Memory B cell (primary cell): ENCODE measurements at places on chromosomes 2 and 18.

- peaks cover 33% of the 10 kb centered on the region for H3K36me3 ChIP-seq
- no peak overlapping the region for H3K4me3 ChIP-seq
- H3K27ac ChIP-seq: peak overlapping the region; percentile 63
- no peaks in the 10 kb centered on the region for H3K27me3 ChIP-seq
- no peak for DNase-seq
- no peaks in the 10 kb centered on the region for H3K4me1 ChIP-seq
Observed at GRCh38 chr2:171057575-171057974, 103.1 kb downstream of the TLK1 start.

DNA sequence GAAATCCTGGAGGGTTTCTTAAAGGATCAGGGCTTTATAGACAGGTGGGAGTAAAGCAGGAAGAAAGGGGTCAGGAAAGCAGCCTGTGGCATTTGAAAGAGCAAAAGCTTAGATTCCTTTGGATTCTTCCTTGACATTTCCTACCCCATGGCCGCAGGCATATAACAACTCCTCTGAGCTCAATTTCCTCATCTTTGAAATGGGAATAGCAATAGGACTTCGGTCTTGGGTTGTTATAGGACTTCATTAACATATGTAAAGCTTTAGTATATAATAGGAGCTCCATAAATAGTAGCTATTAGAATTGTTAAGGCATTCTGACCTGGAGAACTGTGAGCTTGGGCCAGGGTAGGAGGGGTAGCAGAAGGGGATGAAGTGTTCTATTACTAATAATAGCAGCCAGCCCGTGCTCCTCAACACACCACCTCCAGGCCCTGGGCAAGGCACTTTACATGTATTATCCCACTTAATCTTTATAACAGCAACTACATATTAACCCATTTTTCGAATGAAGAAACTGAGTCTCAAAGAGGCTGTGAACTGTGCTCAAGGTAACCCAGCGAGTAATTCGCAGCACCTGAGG is 10.6 kb downstream of the ZFP36L2 start:
- peaks cover 3% of the 10 kb centered on the region for H3K36me3 ChIP-seq
- H3K4me1 ChIP-seq: peaks cover 27% of the 10 kb centered on the region
- H3K4me3 ChIP-seq: no peak overlapping the region
- DNase-seq: no peak
- no peak overlapping the region for H3K27ac ChIP-seq
- H3K27me3 ChIP-seq: no peaks in the 10 kb centered on the region

- no peaks in the 10 kb centered on the region for H3K27me3 ChIP-seq
- no peak for DNase-seq
- H3K36me3 ChIP-seq: no peaks in the 10 kb centered on the region
- peaks cover 20% of the 10 kb centered on the region for H3K4me1 ChIP-seq
Observed at GRCh38 chr18:58527285-58527951, 101.5 kb downstream of the ALPK2 start.

DNA sequence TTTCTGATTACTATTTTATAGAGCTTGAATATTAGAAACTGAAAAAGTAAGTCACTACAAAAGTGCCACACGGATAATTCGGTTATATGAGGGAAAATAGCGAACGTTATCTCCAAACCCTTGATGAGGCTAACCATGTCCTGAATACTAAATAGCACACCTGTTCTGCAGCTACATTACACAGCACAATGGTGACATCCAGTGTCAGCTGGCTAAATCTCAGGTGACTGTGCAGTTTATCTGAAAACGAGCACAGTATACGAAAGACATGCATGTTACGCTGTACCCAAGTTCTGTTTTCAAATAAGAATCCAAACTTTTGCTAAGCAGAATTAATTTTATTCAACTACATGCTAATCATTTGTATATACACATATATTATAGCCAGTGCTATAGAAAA is 9.0 kb downstream of the CCDC68 start:
- no peak for DNase-seq
- no peaks in the 10 kb centered on the region for H3K36me3 ChIP-seq
- H3K27me3 ChIP-seq: peaks cover 2% of the 10 kb centered on the region
- H3K4me3 ChIP-seq: no peak overlapping the region
- H3K4me1 ChIP-seq: peaks cover 9% of the 10 kb centered on the region
- H3K27ac ChIP-seq: no peak overlapping the region

- no peaks in the 10 kb centered on the region for H3K4me1 ChIP-seq
- no peak for DNase-seq
- H3K36me3 ChIP-seq: no peaks in the 10 kb centered on the region
- H3K27me3 ChIP-seq: peaks cover 5% of the 10 kb centered on the region
- H3K4me3 ChIP-seq: no peak overlapping the region
Observed at GRCh38 chr2:33090553-33091134, 143.9 kb downstream of the LTBP1 start.

DNA sequence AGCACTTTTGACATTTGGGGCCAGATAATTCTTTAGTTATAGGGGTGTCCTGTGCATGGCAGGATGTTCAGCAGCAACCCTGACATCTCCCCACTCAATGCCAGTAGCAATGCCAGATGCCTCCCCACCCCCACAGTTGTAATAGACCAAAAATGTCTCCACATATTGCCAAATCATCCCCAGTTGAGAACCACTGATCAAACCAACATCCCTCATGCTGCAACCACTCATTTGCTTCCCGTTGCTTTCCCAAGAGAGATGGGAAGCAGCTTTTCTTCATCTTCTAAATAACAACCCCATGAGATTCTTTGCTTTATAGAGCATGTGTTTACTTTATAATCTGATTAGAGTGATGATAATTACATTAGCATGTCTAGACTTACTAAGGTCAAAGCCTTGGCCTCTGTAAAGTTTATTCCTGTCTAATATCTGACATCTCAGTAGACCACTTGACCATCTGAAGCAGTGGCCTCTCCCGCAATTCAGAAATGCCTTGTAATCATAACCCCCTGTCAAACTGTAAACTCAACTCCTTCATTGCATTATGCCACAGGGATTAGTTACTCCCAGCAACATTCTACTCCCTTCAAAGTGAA is 28.7 kb upstream of the C1D start:
- no peaks in the 10 kb centered on the region for H3K27me3 ChIP-seq
- H3K27ac ChIP-seq: no peak overlapping the region
- no peak for DNase-seq
- H3K4me3 ChIP-seq: no peak overlapping the region
- H3K36me3 ChIP-seq: no peaks in the 10 kb centered on the region

GRCh38 chr2:132953771-132954170 is 283.8 kb upstream of the LYPD1 start:
- no peak for DNase-seq
- H3K4me1 ChIP-seq: peaks cover 9% of the 10 kb centered on the region
- H3K36me3 ChIP-seq: no peaks in the 10 kb centered on the region
- no peaks in the 10 kb centered on the region for H3K27me3 ChIP-seq
- no peak overlapping the region for H3K27ac ChIP-seq

DNA sequence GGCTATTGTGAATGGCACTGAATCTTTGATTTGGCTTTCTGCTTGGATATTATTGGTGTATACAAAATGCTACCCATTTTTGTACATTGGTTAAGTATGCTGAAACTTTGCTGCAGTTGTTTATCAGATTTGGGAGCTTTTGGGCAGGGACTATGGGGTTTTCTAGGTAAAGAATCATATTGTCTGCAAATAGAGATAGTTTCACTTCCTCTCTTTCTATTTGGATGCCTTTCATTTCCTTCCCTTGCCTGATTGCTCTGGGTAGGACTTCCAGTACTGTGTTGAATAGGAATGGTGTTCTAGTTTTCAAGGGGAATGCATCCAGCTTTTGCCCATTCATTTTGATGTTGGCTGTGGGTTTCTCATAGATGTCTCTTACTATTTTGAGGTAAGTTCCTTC is 489.1 kb upstream of the LRATD1 start:
- no peaks in the 10 kb centered on the region for H3K27me3 ChIP-seq
- no peak overlapping the region for H3K27ac ChIP-seq
- DNase-seq: no peak
- no peaks in the 10 kb centered on the region for H3K4me1 ChIP-seq

- no peak for DNase-seq
- no peak overlapping the region for H3K4me3 ChIP-seq
- H3K4me1 ChIP-seq: peaks cover 7% of the 10 kb centered on the region
- peaks cover 10% of the 10 kb centered on the region for H3K36me3 ChIP-seq
Observed at GRCh38 chr2:143029141-143029540, 100.1 kb upstream of the ARHGAP15 start.

DNA sequence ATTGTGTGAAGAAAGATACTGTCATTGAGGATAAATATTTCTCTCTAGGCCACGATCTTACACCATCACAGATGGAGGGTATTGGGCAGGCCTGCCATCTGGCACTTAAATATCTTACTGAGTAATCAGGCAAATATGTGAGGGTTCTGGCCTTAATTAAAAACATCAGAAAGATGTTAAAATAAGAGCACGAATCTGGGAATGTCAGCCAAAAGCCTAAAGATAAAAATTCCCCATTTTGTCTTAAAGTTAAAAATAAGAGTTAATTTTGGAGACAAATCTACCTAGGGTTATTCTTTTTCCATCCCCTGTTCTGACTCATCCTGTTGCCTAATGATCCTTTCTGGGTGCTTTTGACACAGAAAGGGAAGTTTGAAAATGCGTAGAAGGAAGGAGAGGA is 121.0 kb downstream of the SUCLG1 start:
- no peak overlapping the region for H3K4me3 ChIP-seq
- no peak overlapping the region for H3K27ac ChIP-seq

- H3K4me3 ChIP-seq: no peak overlapping the region
- DNase-seq: no peak
- peaks cover 7% of the 10 kb centered on the region for H3K36me3 ChIP-seq
- peaks cover 29% of the 10 kb centered on the region for H3K4me1 ChIP-seq
- H3K27ac ChIP-seq: no peak overlapping the region
Observed at GRCh38 chr18:48920408-48921038, 30.2 kb downstream of the SMAD7 start.

DNA sequence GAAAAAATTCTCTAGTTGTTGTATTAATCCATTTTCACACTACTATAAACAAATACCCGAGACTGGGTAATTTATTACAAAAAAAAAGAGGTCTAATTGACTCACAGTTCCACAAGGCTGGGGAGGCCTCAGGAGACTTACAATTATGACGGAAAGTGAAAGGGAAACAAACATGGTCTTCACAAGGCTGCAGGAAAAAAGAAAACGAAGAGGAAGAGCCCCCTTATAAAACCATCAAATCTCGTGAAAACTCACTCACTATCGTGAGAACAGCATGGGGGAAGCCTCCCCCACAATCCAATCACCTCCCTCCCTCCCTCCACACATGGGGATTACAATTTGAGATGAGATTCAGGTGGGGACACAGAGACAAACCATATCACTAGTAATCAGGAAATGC is 61.7 kb upstream of the SPTBN1 start:
- peaks cover 3% of the 10 kb centered on the region for H3K4me1 ChIP-seq
- peak overlapping the region; percentile 84 for H3K27ac ChIP-seq
- peak overlapping the region; percentile 61 for H3K4me3 ChIP-seq
- H3K27me3 ChIP-seq: no peaks in the 10 kb centered on the region

DNA sequence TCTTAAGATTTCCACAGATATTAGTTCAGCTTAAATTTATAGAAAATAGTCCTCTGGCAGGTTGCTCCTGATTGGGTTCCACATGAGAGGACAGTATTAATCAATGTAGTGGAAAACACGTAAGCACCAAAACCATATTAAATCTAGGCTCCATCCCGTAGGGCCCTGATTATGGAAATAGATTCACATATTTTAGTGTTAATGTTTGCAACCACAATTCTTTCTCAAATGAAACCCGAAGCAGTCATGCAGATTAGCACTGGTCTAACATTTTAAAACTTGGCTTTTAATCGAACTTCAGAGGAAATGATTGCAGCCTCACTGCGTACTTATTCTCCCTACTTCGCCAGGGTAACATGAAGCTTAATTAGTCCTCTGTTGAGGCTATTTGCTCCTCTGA is 60.9 kb downstream of the METTL4 start:
- H3K4me3 ChIP-seq: no peak overlapping the region
- peaks cover 3% of the 10 kb centered on the region for H3K4me1 ChIP-seq
- no peaks in the 10 kb centered on the region for H3K27me3 ChIP-seq

GRCh38 chr2:79801082-79801481 is 288.2 kb downstream of the CTNNA2 start:
- H3K4me1 ChIP-seq: no peaks in the 10 kb centered on the region
- H3K36me3 ChIP-seq: no peaks in the 10 kb centered on the region
- no peak for DNase-seq
- H3K4me3 ChIP-seq: no peak overlapping the region
- H3K27ac ChIP-seq: no peak overlapping the region
- no peaks in the 10 kb centered on the region for H3K27me3 ChIP-seq

DNA sequence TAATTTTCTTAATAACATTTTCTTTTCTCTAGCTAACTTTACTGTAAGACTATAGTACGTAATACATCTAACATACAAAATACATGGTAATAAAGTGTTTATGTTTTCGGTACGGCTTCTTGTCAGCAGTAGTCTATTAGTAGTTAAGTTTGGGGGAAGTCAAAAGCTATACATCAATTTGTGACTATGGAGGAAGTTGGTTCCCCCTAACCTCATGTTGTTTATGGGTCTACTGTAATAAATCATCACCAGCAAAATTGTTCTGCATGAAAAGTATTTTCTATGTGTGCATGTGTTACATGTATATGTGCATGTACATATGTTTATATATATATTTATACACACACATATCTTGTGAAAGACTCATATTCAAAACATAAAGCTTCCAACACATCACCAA is 303.0 kb downstream of the TRIB2 start:
- H3K27ac ChIP-seq: no peak overlapping the region
- H3K4me3 ChIP-seq: no peak overlapping the region
- H3K27me3 ChIP-seq: peaks cover 19% of the 10 kb centered on the region
- no peaks in the 10 kb centered on the region for H3K4me1 ChIP-seq
- H3K36me3 ChIP-seq: no peaks in the 10 kb centered on the region

- no peak overlapping the region for H3K4me3 ChIP-seq
- H3K27ac ChIP-seq: peak overlapping the region; percentile 49
- peaks cover 28% of the 10 kb centered on the region for H3K4me1 ChIP-seq
- no peaks in the 10 kb centered on the region for H3K36me3 ChIP-seq
- peaks cover 1% of the 10 kb centered on the region for H3K27me3 ChIP-seq
- DNase-seq: no peak
Observed at GRCh38 chr18:2845172-2845571, 1.6 kb upstream of the EMILIN2 start.

DNA sequence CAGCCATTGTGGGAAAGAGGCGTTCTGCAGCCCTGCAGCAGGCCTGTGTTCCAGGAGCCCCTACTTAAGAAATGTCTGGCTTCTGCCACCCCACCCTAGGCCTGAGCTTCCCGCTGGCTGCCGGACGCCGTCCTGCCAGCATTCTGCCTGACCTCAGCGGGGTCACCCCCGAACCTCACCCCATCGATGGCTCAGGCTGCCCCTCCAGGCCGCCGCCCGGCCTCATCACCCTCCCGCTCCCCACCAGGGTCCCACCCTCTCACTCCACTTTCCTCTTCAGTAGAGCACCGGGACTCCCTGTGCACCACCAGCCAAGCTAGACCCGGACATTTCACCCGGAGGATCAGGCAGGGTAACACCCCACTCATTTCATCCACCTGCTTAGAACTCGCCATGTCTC is 73.6 kb upstream of the SALL3 start:
- no peaks in the 10 kb centered on the region for H3K36me3 ChIP-seq
- peaks cover 8% of the 10 kb centered on the region for H3K27me3 ChIP-seq

DNA sequence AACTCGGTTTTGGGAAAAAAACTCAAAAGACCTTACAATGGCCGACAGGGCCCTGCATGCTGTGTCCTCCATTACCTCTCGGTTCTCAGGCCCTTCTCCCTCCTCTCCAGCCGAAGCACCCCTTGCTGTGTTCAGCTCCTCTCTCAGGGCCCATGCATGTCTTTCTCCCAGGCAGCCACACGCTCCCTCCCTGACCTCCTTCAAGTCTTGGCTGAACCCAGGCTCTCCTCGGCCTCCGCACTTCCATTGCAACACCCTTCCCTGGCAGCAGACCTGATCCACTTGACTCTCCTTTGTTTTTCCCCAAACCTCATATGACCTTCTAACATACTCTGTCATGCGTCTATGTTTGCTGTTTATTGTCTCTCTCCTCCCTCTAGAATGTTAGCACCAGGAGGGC is 114.0 kb downstream of the CYP26B1 start:
- peaks cover 7% of the 10 kb centered on the region for H3K27me3 ChIP-seq
- H3K36me3 ChIP-seq: no peaks in the 10 kb centered on the region
- H3K4me3 ChIP-seq: no peak overlapping the region
- no peak overlapping the region for H3K27ac ChIP-seq
- no peak for DNase-seq
